ENCODE measurements at places on chromosomes 3 and 15.

GRCh38 chr15:75215107-75216004 is 13.7 kb downstream of the C15orf39 start:
- DNase-seq, result no peak

- no peak for DNase-seq
Measured at GRCh38 chr3:55964491-55964985, 477.4 kb upstream of the WNT5A start.

DNA sequence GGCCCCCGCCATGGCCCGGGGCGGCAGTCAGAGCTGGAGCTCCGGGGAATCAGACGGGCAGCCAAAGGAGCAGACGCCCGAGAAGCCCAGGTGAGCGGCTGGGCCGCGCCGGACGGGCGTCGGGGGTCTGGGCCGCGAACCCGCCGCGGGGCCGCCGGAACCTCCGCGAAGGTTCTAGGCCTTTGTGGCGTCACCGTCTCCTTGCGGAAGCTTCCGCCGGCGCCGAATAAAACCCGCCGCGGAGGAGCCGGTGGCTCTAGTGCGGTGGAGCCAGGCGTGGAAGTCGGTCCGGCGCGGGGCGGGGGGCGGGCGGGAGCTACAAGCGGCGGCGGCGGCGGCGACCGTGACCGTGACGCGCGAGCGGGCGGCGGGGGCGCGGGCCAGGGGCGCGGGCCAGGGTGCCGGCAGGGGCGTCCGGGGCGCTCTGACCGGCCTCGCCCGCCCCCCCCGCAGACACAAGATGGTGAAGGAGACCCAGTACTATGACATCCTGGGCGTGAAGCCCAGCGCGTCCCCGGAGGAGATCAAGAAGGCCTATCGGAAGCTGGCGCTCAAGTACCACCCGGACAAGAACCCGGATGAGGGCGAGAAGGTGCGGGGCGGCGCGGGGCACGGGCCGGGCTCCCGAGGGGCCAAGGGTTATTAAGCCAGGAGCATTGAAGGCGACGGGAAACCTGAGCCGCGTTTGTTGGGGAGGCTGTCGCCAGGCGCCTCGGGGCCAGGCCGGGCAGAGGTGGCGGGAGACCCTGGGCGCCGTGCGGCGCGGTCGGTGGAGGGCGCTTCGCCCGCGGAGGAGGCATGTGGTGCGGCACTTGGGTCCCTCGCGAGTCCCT is at the start of gene DNAJA4:
Gene DNAJA4, plus strand, starts transcription at position 259 of the 833 bp plus-strand sequence. Its CDS starts 202 bp downstream, at position 461.
- DNase-seq, result no peak

DNA sequence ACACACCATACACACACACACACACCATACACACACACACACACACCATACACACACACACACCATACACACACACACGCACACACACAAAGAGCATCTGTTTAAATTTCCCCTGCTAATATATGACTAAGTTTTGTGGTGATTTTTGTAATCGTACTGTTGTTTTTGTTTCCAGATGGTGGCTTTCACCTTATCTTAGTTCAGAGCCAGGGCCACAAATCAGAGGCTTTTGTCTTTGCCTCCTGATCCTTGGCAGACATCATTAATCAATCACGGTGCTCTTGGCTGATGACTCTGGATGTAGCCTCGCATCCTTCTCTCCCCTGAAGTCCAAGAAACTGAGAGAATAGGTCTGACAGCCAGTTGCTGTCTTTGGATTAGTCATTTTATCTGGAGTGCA is 52.1 kb downstream of the EDEM1 start:
- no peak for DNase-seq

- no peak for DNase-seq
Measured at GRCh38 chr3:183227586-183227985, 25.5 kb upstream of the B3GNT5 start.

DNA sequence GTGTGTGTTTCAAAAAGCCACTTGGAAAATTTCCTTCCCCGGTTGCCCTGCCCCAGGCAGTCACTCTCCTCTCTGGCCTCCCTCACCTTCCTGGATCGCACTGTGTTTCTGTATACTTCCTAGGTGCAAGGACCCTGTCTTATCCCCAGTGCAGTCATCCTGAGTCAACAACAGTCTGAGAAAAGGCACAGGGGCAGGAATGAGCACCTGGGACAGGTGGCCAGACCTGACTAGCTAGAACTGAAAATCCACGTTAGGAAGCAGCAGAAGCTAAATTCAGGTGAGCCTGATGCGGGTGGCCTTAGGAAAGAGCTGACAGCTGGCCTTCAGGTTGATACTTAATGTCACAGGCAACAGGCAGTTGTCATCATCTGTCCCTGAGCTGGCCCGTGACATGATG is 62.9 kb upstream of the VGLL4 start:
- no peak for DNase-seq

DNA sequence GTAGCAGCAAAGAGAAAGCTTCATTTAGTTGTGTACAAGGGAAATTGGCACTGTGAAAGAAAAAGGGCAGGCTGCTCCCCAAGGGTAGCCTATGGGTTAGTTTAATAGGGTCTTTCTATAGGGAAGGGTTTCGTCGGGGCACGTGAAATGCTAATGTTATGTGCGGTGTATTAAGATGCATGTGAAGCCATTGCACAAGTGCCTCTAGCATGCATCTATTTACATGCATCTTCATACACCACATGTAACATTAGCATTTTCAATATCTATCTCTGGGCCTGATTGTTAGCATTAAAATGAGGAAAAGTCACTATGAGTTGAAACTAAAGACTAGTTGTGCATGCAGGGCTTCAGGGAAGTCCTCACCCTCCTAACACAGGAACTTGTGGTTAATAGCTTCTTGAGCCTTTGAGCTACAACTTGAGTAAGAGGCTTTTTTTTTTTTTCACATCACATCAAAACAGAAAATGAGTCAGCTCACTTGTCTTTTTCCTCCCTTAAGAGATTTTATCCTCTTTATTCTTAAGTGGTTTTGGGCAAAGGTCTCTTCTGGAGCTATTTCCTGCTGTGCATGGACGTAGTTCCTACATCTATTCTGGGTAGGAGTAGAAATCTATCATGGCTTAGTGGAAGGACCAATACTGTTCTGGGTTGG is 613.4 kb downstream of the ZPLD1 start:
- no peak for DNase-seq

DNA sequence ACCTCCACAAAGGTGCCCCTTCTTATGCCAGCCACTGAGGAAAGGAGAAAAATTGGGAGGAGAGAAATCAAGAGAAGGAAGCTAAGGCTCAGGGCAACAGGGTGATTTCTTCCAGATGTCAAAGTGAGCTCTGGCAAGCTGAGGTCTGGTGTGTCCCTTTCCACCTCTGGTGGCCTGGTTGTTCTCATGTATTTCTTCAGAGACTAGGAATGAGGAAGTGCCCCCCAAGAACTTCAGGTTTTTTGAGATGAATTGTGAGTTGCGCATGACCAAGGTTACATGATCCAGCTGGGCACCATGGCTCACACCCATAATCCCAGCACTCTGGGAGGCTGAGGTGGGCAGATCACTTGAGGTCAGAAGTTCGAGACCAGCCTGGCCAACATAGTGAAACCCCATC is 5.6 kb downstream of the RAB6B start:
- DNase-seq, result no peak

- DNase-seq, result no peak
Measured at GRCh38 chr3:72340476-72341379, 507.5 kb downstream of the SHQ1 start.

GRCh38 chr3:78887029-78887428 is 880.8 kb downstream of the ROBO1 start:
- DNase-seq, result no peak

DNA sequence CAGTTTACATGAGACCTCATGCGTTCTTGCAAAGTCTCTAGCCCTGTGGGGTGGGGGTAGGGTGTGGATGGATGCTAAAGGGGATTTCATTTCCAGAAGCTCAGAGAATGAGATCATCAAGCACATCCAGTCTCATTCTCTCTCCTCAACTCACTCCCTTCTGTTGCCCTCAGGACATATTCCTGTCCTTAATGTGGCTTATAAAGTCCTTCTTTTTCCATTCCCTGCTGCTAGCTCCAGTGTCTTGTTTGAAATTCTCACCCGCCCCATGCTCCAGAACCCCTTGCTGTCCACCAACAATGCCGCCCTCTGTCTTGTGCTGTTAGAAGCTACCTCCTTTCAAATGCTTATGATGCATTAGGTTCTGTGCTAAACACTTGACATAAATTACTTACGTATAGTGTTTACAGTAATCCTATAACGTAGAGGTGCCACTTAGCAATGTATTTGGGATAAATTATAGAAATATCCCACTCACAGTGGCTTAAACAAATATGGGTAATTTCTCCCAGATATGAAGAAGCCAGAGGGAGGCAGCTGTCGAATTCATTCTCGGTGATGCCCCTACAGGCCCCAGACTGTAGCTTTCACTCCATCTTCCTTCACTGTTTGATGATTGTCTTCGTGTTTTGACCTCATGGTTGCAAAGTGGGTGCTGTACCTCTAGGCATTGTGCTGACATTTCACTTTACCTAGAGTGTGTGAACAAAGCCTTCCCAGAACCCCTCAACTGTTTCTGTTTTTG is 273.1 kb upstream of the TBL1XR1 start:
- DNase-seq, result no peak

- no peak for DNase-seq
Measured at GRCh38 chr3:162945626-162946025, 1449.0 kb downstream of the OTOL1 start.

- DNase-seq, result no peak
Measured at GRCh38 chr3:128681369-128681829, 30.8 kb upstream of the RPN1 start.

GRCh38 chr15:57637846-57638245 is 46.1 kb downstream of the MYZAP start:
- no peak for DNase-seq

GRCh38 chr3:32820430-32820829 is 2.6 kb downstream of the TRIM71 start:
- DNase-seq, result no peak

DNA sequence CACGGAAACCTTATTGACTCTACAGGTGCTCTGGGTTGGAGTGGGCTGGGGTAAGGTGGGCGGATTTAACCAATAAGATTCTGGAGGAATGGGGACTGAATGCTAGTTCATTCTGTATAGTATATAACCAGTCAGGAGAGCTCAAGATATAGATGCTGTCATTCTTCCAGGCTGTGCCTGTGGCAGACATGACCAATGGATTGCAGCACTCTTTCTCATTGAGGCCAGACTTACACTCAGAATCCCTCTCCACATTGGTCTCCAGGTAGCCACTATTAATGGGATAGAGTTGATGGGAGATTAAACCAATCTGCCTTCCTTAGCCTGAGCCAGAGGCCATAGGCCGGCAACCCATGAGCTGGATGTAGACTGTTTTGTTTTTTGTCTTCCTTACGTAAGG is 82.8 kb upstream of the MEF2A start:
- no peak for DNase-seq

DNA sequence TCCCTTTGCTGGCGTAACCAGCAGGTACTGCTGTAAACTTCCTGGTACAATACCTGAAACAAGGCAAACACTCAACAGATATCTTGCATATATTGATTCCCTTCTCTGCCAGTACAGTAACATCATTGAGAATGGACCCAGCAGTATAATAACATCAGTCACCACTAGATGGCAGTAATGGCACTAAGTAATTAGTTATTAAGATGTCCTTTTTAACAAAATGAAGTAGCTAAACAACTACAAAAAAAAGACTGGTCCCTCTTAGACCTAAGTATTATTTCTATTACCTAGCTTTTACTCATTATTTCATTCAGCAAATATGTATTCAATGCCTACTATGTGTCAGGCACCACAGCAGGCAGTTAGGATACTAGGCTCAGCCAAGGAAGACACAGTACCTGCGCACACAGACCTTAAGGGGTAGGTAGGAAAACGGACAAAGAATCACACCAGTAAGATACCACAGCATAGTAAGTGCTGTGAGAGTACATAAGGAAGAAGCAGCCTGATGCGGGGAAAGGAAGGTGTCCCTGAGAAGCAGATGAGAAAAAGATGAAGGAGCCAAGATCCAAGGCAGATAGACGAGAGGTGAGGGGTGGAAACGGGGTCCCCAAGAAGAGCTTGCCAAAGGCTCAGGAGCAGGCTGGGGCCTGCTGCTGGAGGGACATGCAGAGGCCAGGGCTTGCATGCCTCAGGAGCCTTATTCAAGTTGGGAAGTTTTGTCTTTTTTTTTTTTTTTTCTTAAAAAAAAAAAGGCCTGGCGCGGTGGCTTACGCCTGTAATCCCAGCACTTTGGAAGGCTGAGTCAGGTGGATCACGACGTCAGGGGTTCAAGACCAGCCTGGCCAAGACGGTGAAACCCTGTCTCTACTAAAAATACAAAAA is 102.7 kb upstream of the CHD2 start:
- no peak for DNase-seq

DNA sequence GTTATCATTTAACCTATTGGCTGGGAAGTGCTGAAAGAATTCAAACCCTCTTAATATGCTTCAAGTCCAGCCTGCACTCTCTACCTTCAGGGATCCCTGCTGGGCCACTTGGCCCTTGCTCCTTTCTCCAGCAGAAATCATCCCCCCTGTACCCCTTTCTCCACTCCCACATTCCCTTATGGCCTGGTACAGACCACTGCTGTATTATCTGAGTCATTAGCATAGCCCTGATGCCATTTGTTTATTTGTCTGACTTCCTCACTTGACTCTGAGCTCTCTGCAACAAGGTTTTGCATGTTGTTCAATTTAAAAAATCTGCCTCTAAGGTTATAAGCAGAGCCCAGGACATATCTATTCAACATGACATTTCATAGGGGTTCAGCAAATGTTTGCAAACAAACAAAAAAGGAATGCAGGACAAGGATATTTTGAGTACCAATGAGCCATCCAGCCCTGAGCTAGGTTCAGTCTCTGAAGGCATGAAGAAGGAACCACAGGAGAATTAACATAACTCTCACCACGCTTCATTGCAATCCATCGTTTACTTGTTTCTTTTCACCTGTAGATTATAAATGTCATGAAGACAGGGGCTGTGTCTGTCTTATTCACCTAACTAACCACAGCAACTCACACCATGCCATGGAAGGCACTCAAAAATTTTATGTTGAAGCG is 26.6 kb upstream of the HES1 start:
- no peak for DNase-seq

DNA sequence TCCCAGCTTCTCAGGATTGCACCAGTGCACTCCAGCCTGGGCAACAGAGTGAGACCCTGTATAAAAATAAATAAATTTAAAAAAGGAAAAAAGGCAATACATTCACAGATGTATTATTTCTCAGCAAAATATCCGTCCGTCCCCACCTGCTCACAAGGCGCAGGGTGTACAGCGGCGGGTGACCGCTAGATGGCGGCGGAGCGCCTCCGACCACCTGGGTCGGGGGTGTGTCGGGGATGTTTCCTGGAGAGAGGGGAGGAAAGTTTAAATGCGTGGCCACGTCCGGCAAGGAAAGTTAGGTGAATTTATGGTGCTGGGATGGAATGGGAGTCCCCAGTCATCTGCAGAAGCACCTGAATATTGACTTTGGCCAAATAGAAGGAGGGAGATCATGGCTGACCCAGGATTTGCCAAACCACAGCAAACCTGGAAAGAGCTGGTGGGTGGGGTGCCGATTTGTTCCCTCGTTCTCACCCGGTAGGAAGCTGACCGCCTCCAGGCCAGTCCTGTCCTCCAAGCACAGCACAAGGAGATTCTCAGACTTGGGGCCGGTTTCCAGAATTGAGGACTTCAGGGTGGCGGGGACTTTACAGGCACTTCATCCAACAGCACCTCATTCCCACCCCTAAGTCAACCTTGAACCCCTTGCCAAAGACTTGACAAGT is 88.3 kb downstream of the TMEM266 start:
- no peak for DNase-seq
